MG63 (cell line): ENCODE measurements at places on chromosomes 1 and 21. TPM values are rescaled to one million over a fixed set of nuclear protein-coding genes. Genes with fewer than 3 reads are reported as not detected.

The SELL gene
- 0.10 and 1.5 TPM in 2 replicates for total RNA-seq

The CLCNKB gene
- not detected in 2 replicates for total RNA-seq

The TCHH gene
- total RNA-seq = 0.10 TPM in 1 of 2 replicates, not detected in the other

The NEXN gene
- 2.4 and 3.3 TPM in 2 replicates for total RNA-seq

The CAMSAP2 gene
- 24.3 and 33.6 TPM in 2 replicates for total RNA-seq

The BCL2L15 gene
- total RNA-seq = 0.03 and 1.2 TPM in 2 replicates

The GPR25 gene
- total RNA-seq = not detected in 2 replicates

The IL24 gene
- total RNA-seq = not detected in 2 replicates

The TDRD10 gene
- not detected in 2 replicates for total RNA-seq

The NBPF20 gene
- total RNA-seq = 0.52 and 1.9 TPM in 2 replicates

The TSTD1 gene
- not detected in 2 replicates for total RNA-seq

The SEC16B gene
- 0.72 and 3.5 TPM in 2 replicates for total RNA-seq

The FMN2 gene
- 15.6 and 15.7 TPM in 2 replicates for total RNA-seq

The EPS8L3 gene
- total RNA-seq = not detected in 2 replicates

The ANGPTL1 gene
- 0.46 TPM in 1 of 2 replicates, not detected in the other for total RNA-seq

The MRPL55 gene
- 46.6 and 83.8 TPM in 2 replicates for total RNA-seq

The REN gene
- total RNA-seq = not detected in 2 replicates

The OXCT2 gene
- total RNA-seq = not detected in 2 replicates

The HPCAL4 gene
- not detected in 2 replicates for total RNA-seq

The C1orf210 gene
- total RNA-seq = not detected in 2 replicates

The HORMAD1 gene
- total RNA-seq = 0.95 TPM in 1 of 2 replicates, not detected in the other

The CLDN19 gene
- total RNA-seq = 0.99 TPM in 1 of 2 replicates, not detected in the other

The STIL gene
- 9.6 and 14.2 TPM in 2 replicates for total RNA-seq

The LMOD1 gene
- total RNA-seq = 0.03 TPM in 1 of 2 replicates, not detected in the other

The KCNK2 gene
- 1.1 and 2.8 TPM in 2 replicates for total RNA-seq

The GPR37L1 gene
- total RNA-seq = not detected in 2 replicates

The YIPF1 gene
- total RNA-seq = 15.2 and 20.3 TPM in 2 replicates

The PRKCZ gene
- 5.3 and 12.2 TPM in 2 replicates for total RNA-seq

The RASAL2 gene
- total RNA-seq = 17.4 and 18.5 TPM in 2 replicates

The LRRC71 gene
- total RNA-seq = not detected in 2 replicates
